ENCODE measurements at places on chromosomes 16 and 17.
A peak's percentile ranks its signal among the peaks of the same experiment; 100 is the strongest.

- no peaks in the 10 kb centered on the region for H3K36me3 ChIP-seq
- no peak overlapping the region for H3K4me3 ChIP-seq
- no peak for DNase-seq
- H3K27ac ChIP-seq, result no peak overlapping the region
- peaks cover 6% of the 10 kb centered on the region for H3K4me1 ChIP-seq
Observed at GRCh38 chr17:6924208-6924607, 71.6 kb upstream of the ALOX12 start.

GRCh38 chr16:49978569-49979326 lies 46.3 kb upstream of the CNEP1R1 start:
- no peaks in the 10 kb centered on the region for H3K27me3 ChIP-seq
- H3K36me3 ChIP-seq, result peaks cover 2% of the 10 kb centered on the region
- DNase-seq, result no peak
- H3K27ac ChIP-seq, result no peak overlapping the region
- no peaks in the 10 kb centered on the region for H3K4me1 ChIP-seq

GRCh38 chr16:81357711-81358260 lies 43.0 kb downstream of the GAN start:
- peaks cover 7% of the 10 kb centered on the region for H3K36me3 ChIP-seq
- H3K4me1 ChIP-seq, result no peaks in the 10 kb centered on the region
- no peak for DNase-seq

GRCh38 chr16:67902831-67903230 lies 9.8 kb downstream of the PSKH1 start:
- no peak for DNase-seq
- no peaks in the 10 kb centered on the region for H3K27me3 ChIP-seq
- no peak overlapping the region for H3K27ac ChIP-seq
- H3K36me3 ChIP-seq, result peaks cover 16% of the 10 kb centered on the region
- peaks cover 29% of the 10 kb centered on the region for H3K4me1 ChIP-seq
- H3K4me3 ChIP-seq, result no peak overlapping the region

- H3K27me3 ChIP-seq, result peaks cover 10% of the 10 kb centered on the region
- H3K4me3 ChIP-seq, result no peak overlapping the region
- no peaks in the 10 kb centered on the region for H3K36me3 ChIP-seq
- H3K27ac ChIP-seq, result no peak overlapping the region
Observed at GRCh38 chr16:87192452-87193073, 124.6 kb downstream of the C16orf95 start.

GRCh38 chr17:79114458-79115301 lies 40.1 kb downstream of the ENGASE start:
- DNase-seq, result no peak
- H3K27me3 ChIP-seq, result peaks cover 9% of the 10 kb centered on the region
- no peaks in the 10 kb centered on the region for H3K36me3 ChIP-seq
- H3K4me1 ChIP-seq, result no peaks in the 10 kb centered on the region

- no peak overlapping the region for H3K4me3 ChIP-seq
- DNase-seq, result no peak
- H3K4me1 ChIP-seq, result no peaks in the 10 kb centered on the region
- H3K27ac ChIP-seq, result no peak overlapping the region
- H3K27me3 ChIP-seq, result peaks cover 11% of the 10 kb centered on the region
Observed at GRCh38 chr16:55125818-55126385, 195.2 kb downstream of the IRX5 start.

- no peak overlapping the region for H3K27ac ChIP-seq
- H3K27me3 ChIP-seq, result no peaks in the 10 kb centered on the region
- no peak overlapping the region for H3K4me3 ChIP-seq
- H3K36me3 ChIP-seq, result peaks cover 8% of the 10 kb centered on the region
- peaks cover 29% of the 10 kb centered on the region for H3K4me1 ChIP-seq
Observed at GRCh38 chr16:11047939-11048800, 103.8 kb downstream of the CLEC16A start.

DNA sequence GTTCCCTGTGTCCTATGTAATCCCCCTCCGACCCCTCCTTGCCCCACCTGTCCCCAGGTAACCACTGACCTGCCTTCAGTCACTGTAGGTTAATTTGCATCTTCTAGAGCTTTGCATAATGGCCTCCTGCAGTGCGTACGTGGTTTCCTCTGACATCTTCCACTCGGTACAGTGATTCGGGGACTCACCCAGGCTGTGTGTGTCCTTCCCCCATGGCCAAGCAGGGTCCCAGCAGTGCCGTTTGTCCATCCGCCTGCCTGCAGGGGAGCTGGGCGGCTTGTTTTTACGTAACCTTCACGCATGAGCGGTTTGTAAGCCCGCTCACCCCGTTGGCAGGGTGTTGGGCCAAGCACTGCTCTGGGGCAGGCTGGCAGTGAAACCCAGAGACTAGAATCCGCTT lies 7.9 kb downstream of the MAPK8IP3 start:
- H3K4me1 ChIP-seq, result peaks cover 16% of the 10 kb centered on the region
- H3K36me3 ChIP-seq, result peaks cover 12% of the 10 kb centered on the region
- no peaks in the 10 kb centered on the region for H3K27me3 ChIP-seq
- no peak overlapping the region for H3K27ac ChIP-seq

- H3K36me3 ChIP-seq, result peaks cover 25% of the 10 kb centered on the region
- peaks cover 34% of the 10 kb centered on the region for H3K4me1 ChIP-seq
- DNase-seq, result no peak
- H3K4me3 ChIP-seq, result peak overlapping the region; percentile 96
- H3K27ac ChIP-seq, result peak overlapping the region; percentile 97
Observed at GRCh38 chr17:42153919-42154742, 658 bp downstream of the RAB5C start.

Data from central memory CD8-positive, alpha-beta T cell (primary cell).